Stimulated activated CD8-positive, alpha-beta memory T cell treated with anti-CD3 and anti-CD28 coated beads, Interleukin-2, amount 100 ng/mL, for 1 hour (primary cell): ENCODE measurements at places on chromosomes 16 and 17.

GRCh38 chr17:3983606-3984484 lies 19.6 kb upstream of the ATP2A3 start:
- no peak for DNase-seq

DNA sequence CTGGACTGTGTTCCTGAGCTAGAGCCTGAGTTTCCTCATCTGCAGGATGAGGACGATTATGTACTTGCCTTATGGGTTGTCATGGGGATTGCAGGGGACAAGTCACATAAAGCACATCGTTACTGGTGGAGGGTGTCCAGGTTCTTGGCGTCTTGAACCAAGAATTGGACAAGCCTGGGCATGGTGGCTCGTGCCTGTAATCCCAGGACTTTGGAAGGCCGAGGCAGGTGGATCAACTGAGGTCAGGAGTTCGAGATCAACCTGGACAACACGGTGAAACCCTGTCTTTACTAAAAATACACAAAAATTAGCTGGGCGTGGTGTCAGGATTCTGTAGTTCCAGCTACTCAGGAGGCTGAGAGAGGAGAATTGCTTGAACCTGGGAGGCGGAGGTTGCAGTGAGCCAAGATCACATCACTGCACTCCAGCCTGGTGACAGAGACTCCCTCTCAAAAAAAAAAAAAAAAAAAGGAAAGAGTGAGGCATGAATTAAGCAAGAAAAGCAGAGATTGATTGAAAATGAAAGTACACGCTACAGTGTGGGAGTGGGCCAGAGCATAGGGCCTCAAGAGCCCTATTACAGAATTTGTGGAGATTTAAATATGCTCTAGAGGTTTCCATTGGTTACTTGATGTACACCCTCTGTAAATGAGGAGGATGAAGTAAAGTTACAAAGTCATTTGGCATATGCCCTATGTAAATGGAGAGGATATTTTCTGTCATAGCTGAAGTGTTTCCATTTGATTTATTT lies 30.7 kb downstream of the ADGRG5 start:
- no peak for DNase-seq

- no peak for DNase-seq
These were observed 38.9 kb upstream of the GHDC start for GRCh38 chr17:42233156-42233555.

DNA sequence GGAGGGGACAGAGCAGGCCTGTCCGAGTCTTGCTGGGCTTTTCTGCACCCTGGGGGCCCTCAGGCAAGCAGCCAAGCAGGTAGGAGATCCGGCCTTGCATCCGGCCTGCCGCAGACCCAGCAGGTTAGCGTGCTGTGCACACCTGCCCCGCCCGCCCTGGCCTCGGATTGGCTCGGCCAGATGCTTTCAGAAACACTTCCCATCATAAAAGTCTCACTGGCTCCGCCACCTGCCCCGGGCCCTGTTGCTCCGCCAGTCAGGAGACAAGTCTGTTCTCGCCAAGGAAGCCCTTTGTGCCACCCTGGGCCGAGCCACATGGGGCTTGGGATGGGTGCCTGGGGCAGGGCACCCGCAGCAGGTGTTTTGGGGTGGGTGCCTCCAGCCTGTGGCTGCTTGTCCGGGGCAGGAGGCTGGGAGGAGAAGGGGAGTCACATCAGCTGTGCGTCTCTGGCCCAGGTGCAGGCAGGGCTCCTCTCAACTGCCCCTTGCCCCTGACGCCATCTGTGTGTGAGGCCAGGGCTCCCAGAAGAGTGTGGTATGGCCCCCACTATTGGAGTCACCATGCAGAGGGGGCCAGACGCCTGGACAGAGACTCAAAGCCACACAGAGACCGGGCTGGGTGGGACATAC lies 228.2 kb upstream of the GSE1 start:
- DNase-seq = no peak

- DNase-seq = no peak
These were observed 651 bp downstream of the SHMT1 start for GRCh38 chr17:18362698-18363100.

DNA sequence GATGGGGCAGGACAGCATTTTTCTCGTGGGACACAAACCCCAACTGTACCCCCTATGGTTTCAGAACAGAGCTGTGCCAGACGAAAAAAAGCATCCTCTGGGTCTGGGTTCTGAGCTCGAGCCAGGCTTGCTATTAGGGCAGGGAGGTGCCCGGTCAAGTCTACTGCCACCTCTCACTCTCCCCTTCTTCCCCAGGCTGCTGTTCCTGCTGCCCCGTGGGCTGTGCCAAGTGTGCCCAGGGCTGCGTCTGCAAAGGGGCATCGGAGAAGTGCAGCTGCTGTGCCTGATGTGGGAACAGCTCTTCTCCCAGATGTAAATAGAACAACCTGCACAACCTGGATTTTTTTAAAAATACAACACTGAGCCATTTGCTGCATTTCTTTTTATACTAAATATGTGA lies 1.1 kb downstream of the MT1E start:
- no peak for DNase-seq
